ENCODE measurements at places on chromosomes 11 and 22. TPM values are rescaled to one million over a fixed set of nuclear protein-coding genes. Genes with fewer than 3 reads are reported as not detected.

- H3K27me3 ChIP-seq: no peaks in the 10 kb centered on the region
- no peak for DNase-seq
- no peak overlapping the region for H3K4me3 ChIP-seq
- no peaks in the 10 kb centered on the region for H3K4me1 ChIP-seq
- H3K36me3 ChIP-seq: no peaks in the 10 kb centered on the region
Measured at GRCh38 chr11:131615611-131616010, 245.2 kb downstream of the NTM start.

DNA sequence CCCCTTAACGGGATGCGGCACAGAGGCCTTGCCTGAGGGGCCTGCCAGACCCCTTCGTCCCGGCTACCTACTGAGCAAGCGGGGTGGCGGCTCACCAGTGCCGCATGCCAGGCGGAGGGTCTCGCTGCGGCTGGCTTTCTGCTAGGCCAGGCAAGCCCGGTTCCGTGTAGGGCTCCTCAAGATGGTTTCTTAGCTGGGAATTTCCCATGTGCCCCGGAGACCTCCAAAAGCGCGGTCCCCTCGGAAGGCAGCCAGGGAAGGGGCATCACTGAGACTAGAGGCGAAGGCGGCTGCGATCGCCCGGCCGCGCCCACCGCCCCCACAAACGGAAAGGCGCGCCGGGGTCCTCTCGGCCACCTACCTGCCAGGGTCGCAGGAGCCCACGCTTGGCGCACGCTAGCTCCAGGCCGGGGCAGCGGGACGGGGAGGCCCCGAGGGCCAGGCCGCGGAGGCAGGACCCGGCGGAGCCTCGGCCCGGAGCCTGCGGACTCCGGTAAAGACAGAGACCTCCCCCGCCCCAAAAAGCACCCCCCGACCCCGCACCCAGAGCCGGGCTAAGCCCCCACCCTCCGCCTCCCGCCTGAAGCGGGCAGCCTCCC, 23.8 kb downstream of the MICAL3 start:
- H3K27me3 ChIP-seq: no peaks in the 10 kb centered on the region
- peak; percentile 79 for DNase-seq
- H3K36me3 ChIP-seq: no peaks in the 10 kb centered on the region
- no peaks in the 10 kb centered on the region for H3K4me1 ChIP-seq

- no peak overlapping the region for H3K4me3 ChIP-seq
- peak; percentile 67 for DNase-seq
- no peaks in the 10 kb centered on the region for H3K36me3 ChIP-seq
- no peaks in the 10 kb centered on the region for H3K4me1 ChIP-seq
- H3K27ac ChIP-seq: no peak overlapping the region
- H3K27me3 ChIP-seq: no peaks in the 10 kb centered on the region
Measured at GRCh38 chr11:2293984-2294925, 7.5 kb downstream of the C11orf21 start.

GRCh38 chr11:28476049-28476448, 367.9 kb downstream of the METTL15 start:
- H3K27me3 ChIP-seq: no peaks in the 10 kb centered on the region
- no peaks in the 10 kb centered on the region for H3K4me1 ChIP-seq
- no peak for DNase-seq
- H3K4me3 ChIP-seq: no peak overlapping the region

- H3K4me3 ChIP-seq: no peak overlapping the region
- no peak for DNase-seq
- no peaks in the 10 kb centered on the region for H3K36me3 ChIP-seq
- no peak overlapping the region for H3K27ac ChIP-seq
- H3K27me3 ChIP-seq: no peaks in the 10 kb centered on the region
Measured at GRCh38 chr11:7383406-7383805, 101.9 kb upstream of the OLFML1 start.

- H3K36me3 ChIP-seq: no peaks in the 10 kb centered on the region
- DNase-seq: no peak
- no peak overlapping the region for H3K27ac ChIP-seq
- no peak overlapping the region for H3K4me3 ChIP-seq
Measured at GRCh38 chr11:134656861-134657540, 245.0 kb upstream of the B3GAT1 start.

DNA sequence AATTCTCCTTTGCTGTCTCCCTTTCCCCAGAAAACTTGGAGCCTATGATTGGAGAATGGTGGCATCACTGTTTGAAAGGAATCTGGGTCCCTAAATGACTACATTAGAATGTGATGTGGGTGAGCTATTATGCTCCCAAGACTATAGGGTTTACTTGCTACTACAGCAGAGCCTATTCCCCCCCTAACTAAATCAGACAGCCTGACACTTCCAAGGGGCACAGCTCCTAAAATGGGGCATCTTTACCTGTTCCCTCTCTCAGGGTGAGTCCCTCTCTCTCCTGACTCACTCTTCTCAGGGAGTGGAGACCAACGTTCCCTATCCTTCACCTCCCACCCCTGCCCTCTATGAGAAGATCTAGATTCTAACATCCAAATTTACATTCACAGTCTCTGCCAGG, 775 bp upstream of the ISX start:
- no peak overlapping the region for H3K4me3 ChIP-seq
- no peak for DNase-seq

DNA sequence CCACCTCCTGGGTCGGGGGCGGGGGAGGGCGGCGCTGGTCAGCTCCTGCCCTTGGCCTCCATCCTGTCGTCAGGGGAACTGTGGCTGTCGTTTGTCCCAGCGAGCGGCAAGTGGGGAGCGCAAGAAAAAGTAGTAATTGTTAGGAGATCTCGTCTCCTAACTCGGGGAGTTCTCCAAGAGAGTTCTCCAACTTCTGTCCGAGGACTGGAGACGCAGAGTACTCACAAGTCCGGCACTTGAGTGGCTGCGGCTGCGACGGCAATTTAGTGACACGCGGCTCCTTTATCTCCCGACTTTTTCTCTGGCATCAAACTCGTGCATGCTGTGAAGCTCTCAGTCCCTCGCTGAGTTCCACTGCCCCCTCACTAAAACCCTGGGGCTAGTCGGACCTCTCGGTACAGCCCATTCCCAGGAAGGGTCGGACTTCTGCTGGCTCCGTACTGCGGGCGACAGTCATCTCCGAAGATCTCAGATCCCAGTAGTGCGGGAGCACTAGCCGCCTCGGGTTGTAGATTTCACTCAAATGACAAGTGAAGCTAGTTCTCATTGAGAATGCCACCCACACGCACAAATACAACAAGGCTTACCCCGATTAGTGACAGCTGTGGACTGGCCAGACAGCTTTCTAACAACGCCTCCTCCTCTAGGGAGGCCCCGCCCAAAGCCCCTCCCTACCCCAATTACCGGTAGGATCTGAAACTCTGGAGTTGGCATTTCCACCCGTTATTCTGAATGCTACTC, at the start of gene PGR:
TSS of gene PGR (minus strand) at position 611 of the 741 bp plus-strand sequence. CDS start 743 bp downstream, outside the sequence.
- DNase-seq: peak; percentile 75
- no peaks in the 10 kb centered on the region for H3K27me3 ChIP-seq
- no peaks in the 10 kb centered on the region for H3K36me3 ChIP-seq
- no peaks in the 10 kb centered on the region for H3K4me1 ChIP-seq

GRCh38 chr22:19396934-19397733, 34.4 kb downstream of the HIRA start:
- no peaks in the 10 kb centered on the region for H3K27me3 ChIP-seq
- no peak overlapping the region for H3K4me3 ChIP-seq
- no peak overlapping the region for H3K27ac ChIP-seq
- no peaks in the 10 kb centered on the region for H3K36me3 ChIP-seq
- peak; percentile 23 for DNase-seq

DNA sequence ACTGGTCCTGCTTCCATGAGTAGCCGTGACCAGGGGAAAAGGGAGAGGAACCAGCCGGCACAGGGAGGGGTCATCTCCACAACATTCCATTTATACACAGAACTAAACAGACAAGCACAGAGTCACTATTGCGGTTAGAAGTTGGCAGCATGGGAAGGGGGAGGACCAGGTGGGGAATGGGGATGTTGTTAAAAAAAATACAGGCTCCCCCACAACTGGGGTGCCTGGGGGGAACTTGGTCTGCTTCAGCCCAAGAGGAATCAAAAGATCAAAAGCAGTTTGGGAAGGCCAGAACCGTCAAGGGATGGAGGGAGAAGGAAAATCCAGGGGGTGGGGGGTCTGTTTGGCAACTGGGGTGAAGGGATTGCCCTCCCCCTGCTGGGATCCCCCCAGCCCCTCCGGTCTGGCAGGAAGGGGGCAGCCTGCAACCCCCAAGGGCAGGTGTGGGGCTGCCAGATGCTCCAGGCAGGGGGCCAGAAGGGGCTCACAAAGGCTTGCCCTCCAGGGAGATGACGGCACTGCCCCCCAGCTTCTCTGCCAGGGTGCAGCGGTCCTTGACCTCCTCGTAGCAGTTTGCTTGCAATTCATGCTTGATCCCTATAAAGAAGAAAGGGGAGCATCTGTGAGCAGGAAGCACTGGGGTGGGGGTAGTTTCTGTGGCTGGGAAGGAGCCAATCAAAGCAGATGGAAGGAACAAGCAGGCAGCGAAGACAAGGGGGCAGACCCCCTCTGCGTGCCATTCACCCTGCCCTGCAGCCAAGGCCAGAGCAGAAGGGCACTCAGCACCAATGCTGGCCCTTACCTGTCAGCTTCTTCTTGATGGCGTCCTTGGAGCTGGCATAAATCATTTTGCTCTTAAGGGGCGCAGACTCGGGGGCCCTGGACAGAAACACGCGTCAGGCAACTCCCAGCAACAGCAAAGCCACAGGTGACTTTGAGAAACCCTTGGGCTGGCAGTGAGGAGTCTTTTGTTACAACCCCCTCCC, 2.8 kb downstream of the CFL1 start:
- H3K27ac ChIP-seq: no peak overlapping the region
- H3K27me3 ChIP-seq: no peaks in the 10 kb centered on the region
- H3K36me3 ChIP-seq: peaks cover 3% of the 10 kb centered on the region
- DNase-seq: peak; percentile 72

- no peak overlapping the region for H3K4me3 ChIP-seq
- no peaks in the 10 kb centered on the region for H3K27me3 ChIP-seq
- peaks cover 2% of the 10 kb centered on the region for H3K36me3 ChIP-seq
- no peak for DNase-seq
Measured at GRCh38 chr11:17865765-17866428, 131.3 kb downstream of the KCNC1 start.

DNA sequence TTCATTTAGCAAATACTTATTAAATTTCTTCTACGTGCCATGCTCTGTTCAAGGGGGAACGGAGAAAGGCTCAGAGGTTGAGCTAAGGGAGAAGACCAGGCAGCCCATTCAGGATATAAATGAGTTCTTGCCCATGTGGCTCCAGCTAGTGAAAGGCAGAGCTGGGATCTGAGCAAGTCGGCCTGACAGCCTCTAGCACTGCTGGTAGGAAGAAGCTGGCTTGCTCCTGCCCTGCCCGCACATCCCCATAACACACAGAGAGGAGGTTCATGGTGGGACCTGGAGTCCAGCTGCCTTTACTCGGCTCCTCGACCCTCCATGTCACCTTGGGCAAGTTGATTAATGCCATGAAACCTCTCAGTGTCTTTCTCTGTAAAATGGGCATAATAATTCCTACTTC, 2.0 kb downstream of the SLC15A3 start:
- H3K36me3 ChIP-seq: no peaks in the 10 kb centered on the region
- H3K27ac ChIP-seq: no peak overlapping the region
- peak; percentile 58 for DNase-seq
- H3K4me3 ChIP-seq: no peak overlapping the region
- H3K4me1 ChIP-seq: no peaks in the 10 kb centered on the region

GRCh38 chr11:132402071-132402684, 1031.8 kb downstream of the NTM start:
- no peak for DNase-seq
- no peaks in the 10 kb centered on the region for H3K27me3 ChIP-seq
- no peak overlapping the region for H3K4me3 ChIP-seq
- no peaks in the 10 kb centered on the region for H3K4me1 ChIP-seq

- DNase-seq: no peak
- H3K4me3 ChIP-seq: no peak overlapping the region
- no peaks in the 10 kb centered on the region for H3K27me3 ChIP-seq
- no peaks in the 10 kb centered on the region for H3K4me1 ChIP-seq
- no peaks in the 10 kb centered on the region for H3K36me3 ChIP-seq
- no peak overlapping the region for H3K27ac ChIP-seq
Measured at GRCh38 chr22:26546282-26546681, 34.0 kb upstream of the TFIP11 start.

The SEC14L2 gene
- total RNA-seq: 11.8 TPM

The LYVE1 gene
- total RNA-seq: 179 TPM

The PLAAT2 gene
- not detected for total RNA-seq

The RHBDD3 gene
- total RNA-seq: 9.0 TPM

The C22orf31 gene
- not detected for total RNA-seq

The RAB39A gene
- 2.5 TPM for total RNA-seq

The PIH1D2 gene
- 0.49 TPM for total RNA-seq

The DENND6B gene
- 7.0 TPM for total RNA-seq

All from aorta (tissue), 5 donors.